Spinal cord (tissue), 10 donors: ENCODE measurements at places on chromosomes 4 and X. TPM values are rescaled to one million over a fixed set of nuclear protein-coding genes. Genes with fewer than 3 reads are reported as not detected.

Gene STBD1
- 3.2 TPM for total RNA-seq

- H3K4me3 ChIP-seq, result no peak overlapping the region
- H3K27ac ChIP-seq, result no peak overlapping the region
- H3K4me1 ChIP-seq, result no peaks in the 10 kb centered on the region
- no peaks in the 10 kb centered on the region for H3K36me3 ChIP-seq
- DNase-seq, result no peak
Observed at GRCh38 chrX:139801397-139801813, 93.4 kb upstream of the MCF2 start.

Gene ITIH6
- total RNA-seq, result 0.22 TPM

DNA sequence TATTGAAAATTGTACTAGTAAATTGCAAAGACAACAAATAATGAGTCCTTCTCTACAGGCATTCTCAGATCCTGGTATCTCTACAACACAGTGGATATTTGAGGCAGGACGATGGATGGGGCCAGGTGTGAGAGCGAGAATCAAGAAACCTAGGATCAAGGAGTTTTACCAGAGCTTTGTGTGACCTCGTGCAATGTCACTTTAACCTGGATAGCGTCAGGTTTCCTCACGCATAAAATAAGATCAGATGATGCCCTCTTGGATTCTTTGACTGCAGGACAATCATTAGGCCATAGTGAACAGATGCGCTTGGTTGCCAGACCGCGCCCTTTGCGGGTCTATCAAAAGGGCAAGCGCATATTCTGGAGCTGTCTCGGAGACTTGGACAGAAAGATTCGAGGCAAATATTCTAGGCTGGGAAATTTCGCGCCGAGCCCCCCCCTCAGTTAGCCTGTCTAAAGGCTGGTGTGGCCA lies 66.6 kb downstream of the FBXO8 start:
- no peaks in the 10 kb centered on the region for H3K36me3 ChIP-seq
- DNase-seq, result peak; percentile 2
- H3K4me3 ChIP-seq, result no peak overlapping the region
- no peak overlapping the region for H3K27ac ChIP-seq
- H3K27me3 ChIP-seq, result peaks cover 88% of the 10 kb centered on the region

- no peak for DNase-seq
- H3K4me1 ChIP-seq, result no peaks in the 10 kb centered on the region
- H3K4me3 ChIP-seq, result no peak overlapping the region
Observed at GRCh38 chrX:68640661-68641060, 6.8 kb upstream of the STARD8 start.

Gene IL13RA1
- total RNA-seq, result 25.1 TPM

Gene PTPN13
- total RNA-seq, result 170 TPM

DNA sequence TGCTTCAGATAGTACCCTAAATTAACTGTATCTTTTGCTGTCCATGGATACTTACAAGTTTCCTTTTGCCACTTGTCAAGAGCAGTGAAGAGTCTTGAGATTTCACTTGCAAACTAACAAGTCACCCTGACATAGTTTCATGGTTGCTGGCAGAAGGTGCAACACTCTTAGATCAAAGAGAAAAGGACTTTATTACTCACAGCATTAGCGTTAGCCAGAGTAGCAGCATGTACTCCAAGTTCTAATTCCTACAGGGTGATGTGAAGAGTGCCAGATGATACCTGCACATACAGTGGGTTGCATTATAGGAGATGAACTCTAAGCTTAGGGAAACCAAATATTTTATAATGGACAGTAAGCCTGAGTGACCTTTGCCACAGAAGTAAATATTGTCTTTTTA lies 47.9 kb downstream of the NDST3 start:
- no peak overlapping the region for H3K4me3 ChIP-seq
- no peaks in the 10 kb centered on the region for H3K36me3 ChIP-seq
- H3K27ac ChIP-seq, result no peak overlapping the region
- no peaks in the 10 kb centered on the region for H3K27me3 ChIP-seq
- H3K4me1 ChIP-seq, result no peaks in the 10 kb centered on the region

- no peaks in the 10 kb centered on the region for H3K4me1 ChIP-seq
- no peaks in the 10 kb centered on the region for H3K27me3 ChIP-seq
- DNase-seq, result no peak
- H3K27ac ChIP-seq, result no peak overlapping the region
- H3K4me3 ChIP-seq, result no peak overlapping the region
Observed at GRCh38 chrX:66622209-66622608, 16.7 kb downstream of the EDA2R start.

- no peak overlapping the region for H3K27ac ChIP-seq
- no peaks in the 10 kb centered on the region for H3K4me1 ChIP-seq
- H3K27me3 ChIP-seq, result peaks cover 2% of the 10 kb centered on the region
Observed at GRCh38 chrX:108270280-108270679, 167.9 kb downstream of the COL4A6 start.

- peak overlapping the region; percentile 87 for H3K27ac ChIP-seq
- H3K36me3 ChIP-seq, result no peaks in the 10 kb centered on the region
- no peaks in the 10 kb centered on the region for H3K4me1 ChIP-seq
- DNase-seq, result no peak
- H3K4me3 ChIP-seq, result no peak overlapping the region
Observed at GRCh38 chr4:78569306-78569821, 17.8 kb downstream of the ANXA3 start.

GRCh38 chr4:19224820-19225219 lies 1026.9 kb upstream of the SLIT2 start:
- no peak overlapping the region for H3K27ac ChIP-seq
- peak; percentile 17 for DNase-seq
- no peaks in the 10 kb centered on the region for H3K36me3 ChIP-seq
- H3K4me3 ChIP-seq, result no peak overlapping the region
- no peaks in the 10 kb centered on the region for H3K27me3 ChIP-seq

- peaks cover 5% of the 10 kb centered on the region for H3K36me3 ChIP-seq
- peaks cover 7% of the 10 kb centered on the region for H3K4me1 ChIP-seq
- H3K4me3 ChIP-seq, result no peak overlapping the region
- no peak for DNase-seq
- no peak overlapping the region for H3K27ac ChIP-seq
Observed at GRCh38 chr4:88275516-88275915, 8.8 kb downstream of the PPM1K start.

Gene POLN
- total RNA-seq, result 4.6 TPM

Gene LNX1
- 13.3 TPM for total RNA-seq

GRCh38 chr4:39978904-39979303 lies 1.2 kb upstream of the PDS5A start:
- H3K4me1 ChIP-seq, result peaks cover 5% of the 10 kb centered on the region
- no peak for DNase-seq
- H3K27me3 ChIP-seq, result no peaks in the 10 kb centered on the region
- no peak overlapping the region for H3K27ac ChIP-seq
- H3K4me3 ChIP-seq, result no peak overlapping the region

- no peaks in the 10 kb centered on the region for H3K4me1 ChIP-seq
- H3K27ac ChIP-seq, result no peak overlapping the region
- no peak overlapping the region for H3K4me3 ChIP-seq
- DNase-seq, result no peak
- no peaks in the 10 kb centered on the region for H3K27me3 ChIP-seq
Observed at GRCh38 chr4:156962528-156962974, 9.0 kb downstream of the PDGFC start.

DNA sequence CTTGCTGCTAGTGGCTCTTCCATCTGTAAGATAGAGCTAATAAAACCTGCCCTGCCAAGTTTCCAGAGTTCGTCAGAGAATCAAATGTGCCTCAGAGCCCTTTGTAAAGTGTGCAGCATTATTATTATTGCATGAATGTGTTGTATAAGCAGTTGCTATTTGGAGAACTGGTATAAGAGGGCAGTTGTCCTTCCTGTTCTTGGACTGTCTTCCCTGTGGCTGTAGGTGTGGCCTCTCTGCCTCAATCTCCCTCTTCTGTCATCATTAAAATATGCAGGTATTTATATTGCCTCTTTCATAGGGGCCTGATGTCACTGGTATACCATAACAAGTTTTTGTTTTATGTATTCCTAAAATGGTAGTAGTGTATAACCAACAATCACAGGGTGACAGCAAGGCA lies 3.8 kb downstream of the MTM1 start:
- H3K4me1 ChIP-seq, result peaks cover 6% of the 10 kb centered on the region
- no peaks in the 10 kb centered on the region for H3K36me3 ChIP-seq
- H3K4me3 ChIP-seq, result no peak overlapping the region

Gene SH3BGRL
- 131 TPM for total RNA-seq

DNA sequence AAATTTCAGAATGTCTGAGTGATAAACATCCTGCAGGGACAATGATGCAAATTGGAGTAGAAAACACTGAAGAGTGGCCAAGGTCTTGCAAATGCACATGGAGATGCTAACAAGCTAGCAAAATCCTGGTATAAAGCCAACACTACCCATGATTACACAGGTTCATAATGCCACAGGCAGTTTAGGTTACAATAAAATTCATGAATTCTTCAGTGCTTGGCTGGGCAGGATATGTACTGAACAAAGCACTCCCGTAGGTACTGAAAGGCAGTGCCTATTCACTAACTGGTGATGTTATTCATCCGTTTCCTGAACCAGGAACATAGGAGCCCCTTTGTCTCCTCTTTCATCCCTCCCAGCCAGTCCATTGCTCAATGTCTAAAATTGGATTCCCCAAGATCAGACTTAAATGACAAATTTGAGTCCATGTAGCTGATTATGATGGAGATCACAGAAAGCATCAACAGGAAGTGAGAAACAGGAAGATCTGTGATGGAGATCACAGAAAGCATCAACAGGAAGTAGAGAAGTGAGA lies 244.5 kb downstream of the DMD start:
- H3K27ac ChIP-seq, result no peak overlapping the region
- no peaks in the 10 kb centered on the region for H3K36me3 ChIP-seq
- H3K4me3 ChIP-seq, result no peak overlapping the region
- peak; percentile 1 for DNase-seq

DNA sequence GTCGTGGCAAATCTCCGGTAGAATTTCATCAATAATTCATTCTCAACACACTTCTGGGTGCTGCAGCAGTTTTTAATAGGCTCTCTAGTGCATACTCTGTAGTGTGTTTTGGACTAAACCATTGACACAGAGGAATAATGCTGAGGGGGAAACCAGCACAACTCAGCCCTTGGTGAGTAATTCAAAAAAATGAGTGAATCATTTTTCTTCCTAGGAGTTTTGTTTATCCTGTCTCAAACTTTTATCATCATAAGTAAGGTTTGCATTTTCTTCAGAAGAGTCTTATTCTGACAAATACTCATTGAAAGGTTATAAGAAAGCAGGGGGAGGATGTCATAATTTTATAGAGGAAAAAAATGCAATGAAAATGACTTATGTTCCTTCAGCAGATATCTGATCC lies 2542.7 kb downstream of the PCDH7 start:
- no peaks in the 10 kb centered on the region for H3K4me1 ChIP-seq
- DNase-seq, result no peak
- H3K36me3 ChIP-seq, result no peaks in the 10 kb centered on the region
- H3K27me3 ChIP-seq, result no peaks in the 10 kb centered on the region
- no peak overlapping the region for H3K4me3 ChIP-seq
- no peak overlapping the region for H3K27ac ChIP-seq

Gene CCDC120
- total RNA-seq, result 1.6 TPM

Gene HOPX
- 353 TPM for total RNA-seq

Gene UGDH
- total RNA-seq, result 51.6 TPM

DNA sequence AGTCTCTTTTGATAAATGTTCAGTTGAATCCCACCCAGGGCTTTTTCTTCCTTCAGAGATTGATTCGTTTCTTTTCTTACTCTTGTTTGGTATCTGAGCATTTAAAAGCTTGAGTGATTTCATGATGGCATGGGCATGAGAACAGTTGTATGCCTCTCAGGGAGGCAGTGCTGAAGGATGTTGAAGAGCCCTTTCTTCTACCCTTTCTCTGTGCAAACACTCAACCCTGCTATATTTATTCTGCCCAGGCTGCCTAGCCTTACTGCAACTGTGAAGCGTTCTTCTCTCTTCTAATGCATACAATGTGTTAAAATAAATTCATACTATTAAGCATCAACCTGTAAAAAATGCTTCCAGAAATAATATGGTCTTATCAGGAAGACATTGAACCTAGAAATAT lies 367.6 kb upstream of the LCORL start:
- no peak overlapping the region for H3K4me3 ChIP-seq
- no peaks in the 10 kb centered on the region for H3K36me3 ChIP-seq
- H3K27ac ChIP-seq, result no peak overlapping the region
- no peaks in the 10 kb centered on the region for H3K4me1 ChIP-seq
- no peaks in the 10 kb centered on the region for H3K27me3 ChIP-seq
- DNase-seq, result no peak

- no peak overlapping the region for H3K4me3 ChIP-seq
- H3K27me3 ChIP-seq, result no peaks in the 10 kb centered on the region
- H3K4me1 ChIP-seq, result no peaks in the 10 kb centered on the region
- H3K36me3 ChIP-seq, result no peaks in the 10 kb centered on the region
- DNase-seq, result no peak
- H3K27ac ChIP-seq, result no peak overlapping the region
Observed at GRCh38 chr4:112370466-112370865, 73.3 kb downstream of the ALPK1 start.

GRCh38 chrX:16695079-16695676 lies 17.3 kb downstream of the CTPS2 start:
- H3K4me1 ChIP-seq, result no peaks in the 10 kb centered on the region
- no peak overlapping the region for H3K4me3 ChIP-seq
- no peak for DNase-seq
- peaks cover 16% of the 10 kb centered on the region for H3K27me3 ChIP-seq
- H3K36me3 ChIP-seq, result peaks cover 9% of the 10 kb centered on the region
- H3K27ac ChIP-seq, result no peak overlapping the region

DNA sequence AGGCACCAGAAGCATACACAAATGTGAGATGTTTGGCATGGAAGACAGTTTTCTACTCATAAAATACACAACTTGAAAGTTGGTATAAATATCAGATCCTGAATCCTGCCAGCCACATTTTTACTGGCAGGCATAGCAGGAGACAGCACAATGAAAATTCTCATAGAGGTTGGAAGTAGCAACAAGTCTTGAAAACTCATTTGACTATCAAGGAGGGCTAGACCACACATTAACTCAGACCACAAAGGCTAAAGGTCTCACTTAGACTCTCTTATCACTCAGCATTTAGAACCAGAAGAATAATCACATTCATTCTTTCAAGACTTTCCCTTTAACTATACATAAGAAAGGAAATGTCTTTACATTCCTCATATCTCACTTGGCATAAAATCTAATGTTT lies 56.5 kb downstream of the SORBS2 start:
- H3K4me3 ChIP-seq, result no peak overlapping the region
- no peaks in the 10 kb centered on the region for H3K27me3 ChIP-seq
- H3K27ac ChIP-seq, result no peak overlapping the region
- H3K4me1 ChIP-seq, result no peaks in the 10 kb centered on the region
- DNase-seq, result no peak

Gene SPP1
- total RNA-seq, result 532 TPM

- DNase-seq, result no peak
- H3K27me3 ChIP-seq, result no peaks in the 10 kb centered on the region
- no peaks in the 10 kb centered on the region for H3K4me1 ChIP-seq
- no peaks in the 10 kb centered on the region for H3K36me3 ChIP-seq
- no peak overlapping the region for H3K4me3 ChIP-seq
Observed at GRCh38 chr4:74451214-74451661, 6.3 kb downstream of the AREG start.

GRCh38 chrX:37350034-37350365 lies 836 bp downstream of the PRRG1 start:
- H3K4me3 ChIP-seq, result peak overlapping the region; percentile 74
- peak overlapping the region; percentile 93 for H3K27ac ChIP-seq
- H3K4me1 ChIP-seq, result no peaks in the 10 kb centered on the region
- no peaks in the 10 kb centered on the region for H3K36me3 ChIP-seq

GRCh38 chr4:26088433-26088928 lies 174.5 kb downstream of the SMIM20 start:
- H3K27ac ChIP-seq, result no peak overlapping the region
- H3K36me3 ChIP-seq, result no peaks in the 10 kb centered on the region
- DNase-seq, result peak; percentile 3

GRCh38 chr4:143230683-143231082 lies 46.0 kb downstream of the USP38 start:
- H3K4me3 ChIP-seq, result no peak overlapping the region
- H3K27me3 ChIP-seq, result no peaks in the 10 kb centered on the region
- H3K27ac ChIP-seq, result no peak overlapping the region
- H3K36me3 ChIP-seq, result no peaks in the 10 kb centered on the region
- DNase-seq, result no peak

Gene ZFYVE28
- 9.6 TPM for total RNA-seq
